ENCODE measurements at places on chromosomes 3 and 15.

- DNase-seq: peak; percentile 52
These were observed 118.8 kb downstream of the ECT2 start for GRCh38 chr3:172869368-172869771.

DNA sequence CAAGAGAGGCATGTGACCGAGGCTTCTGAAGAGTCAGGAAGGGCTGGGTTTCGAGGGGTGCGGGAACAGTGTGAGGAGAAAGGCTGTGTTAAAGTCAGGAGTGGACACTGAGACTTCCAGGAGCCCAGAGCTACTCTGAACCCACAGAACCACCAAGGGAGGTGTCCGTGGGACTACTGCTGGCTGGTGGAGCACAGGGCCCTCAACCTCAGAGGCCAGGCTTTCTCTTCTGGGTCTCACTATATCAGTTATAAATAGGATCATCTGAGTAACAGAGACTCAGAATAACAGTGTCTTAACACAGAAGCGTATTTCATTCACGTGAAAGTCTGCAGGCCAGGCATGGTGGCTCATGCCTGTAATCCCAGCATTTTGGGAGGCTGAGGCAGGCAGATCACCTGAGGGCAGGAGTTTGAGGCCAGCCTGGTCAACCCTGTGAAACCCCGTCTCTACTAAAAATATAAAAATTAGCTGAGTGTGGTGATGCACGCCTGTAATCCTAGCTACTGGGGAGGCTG lies 113.6 kb downstream of the TMEM266 start:
- DNase-seq: no peak

DNA sequence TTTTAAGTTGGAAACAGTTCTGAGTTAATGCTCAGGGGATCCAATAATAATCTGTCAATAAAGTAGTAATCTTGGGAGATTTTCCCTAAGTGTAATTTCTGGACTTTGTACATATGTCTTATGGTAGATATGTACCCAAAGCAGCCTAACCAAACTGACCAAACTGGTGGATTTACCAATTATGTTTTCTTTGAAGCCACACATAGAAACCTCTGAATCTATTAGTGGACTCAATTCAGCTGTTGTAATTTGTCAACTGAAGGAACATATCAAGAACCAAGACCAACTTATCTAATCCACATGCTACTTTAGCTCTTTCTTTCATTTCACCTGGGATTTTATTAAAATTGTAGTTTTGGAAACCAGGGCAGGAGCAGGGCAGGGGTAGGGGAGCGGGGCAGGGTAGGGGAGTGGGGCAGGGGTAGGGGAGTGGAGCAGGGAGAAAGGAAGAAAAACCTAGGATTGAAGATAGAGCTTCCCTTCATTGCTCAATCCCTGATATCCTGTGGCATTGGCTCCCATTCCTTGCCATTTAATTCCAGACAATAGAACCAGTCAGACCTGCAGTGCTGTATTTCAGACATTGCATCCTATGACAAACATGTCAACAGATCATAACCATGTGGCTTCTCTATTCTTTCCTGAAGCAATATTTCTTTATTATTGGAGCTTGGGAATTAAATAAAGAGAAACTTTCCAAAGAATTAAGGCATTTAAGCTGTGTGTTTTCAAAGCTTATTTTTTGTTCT lies 101.8 kb downstream of the NFKBIZ start:
- DNase-seq: peak; percentile 40

GRCh38 chr3:8436661-8437287 lies 64.8 kb upstream of the LMCD1 start:
- DNase-seq: no peak

- no peak for DNase-seq
These were observed 360.4 kb upstream of the TGFBR2 start for GRCh38 chr3:30245858-30246622.

DNA sequence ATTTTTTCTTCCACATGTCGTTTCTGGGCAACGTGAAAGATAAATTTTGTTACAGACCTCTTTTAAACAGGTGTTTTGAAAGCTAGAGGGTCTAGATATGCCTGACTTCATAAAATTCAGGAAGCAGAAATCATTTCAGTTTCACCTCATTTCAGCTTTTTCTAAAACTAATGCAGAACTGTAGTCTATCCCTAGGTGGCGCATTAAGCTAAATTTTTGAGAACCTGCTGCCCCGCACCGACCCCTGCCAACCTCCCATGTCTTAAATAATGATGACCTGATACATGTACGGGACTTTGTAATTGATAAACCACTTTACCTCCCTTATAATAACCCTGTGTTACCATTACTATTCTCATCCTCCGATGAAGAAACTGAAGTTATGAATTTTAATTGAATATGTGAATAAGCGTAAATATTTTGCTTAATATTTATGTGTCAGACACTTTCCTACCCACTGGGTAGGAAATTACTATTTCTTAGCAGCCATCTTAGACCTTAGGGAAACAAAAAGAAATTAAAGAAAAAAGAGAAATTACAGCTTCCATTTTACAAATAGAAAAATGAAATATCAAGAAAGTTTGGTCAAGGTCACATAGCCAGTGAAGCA lies 78.7 kb upstream of the GCNT3 start:
- peak; percentile 28 for DNase-seq

- no peak for DNase-seq
These were observed 17.1 kb downstream of the PRR23E start for GRCh38 chr3:127209840-127210653.

GRCh38 chr3:131712662-131713061 lies 209.9 kb upstream of the MRPL3 start:
- no peak for DNase-seq
